ENCODE measurements at places on chromosomes 7 and 10.

- no peak for DNase-seq
- H3K27me3 ChIP-seq: no peaks in the 10 kb centered on the region
- H3K36me3 ChIP-seq: no peaks in the 10 kb centered on the region
- no peak overlapping the region for H3K27ac ChIP-seq
- no peak overlapping the region for H3K4me3 ChIP-seq
These were observed 59.3 kb upstream of the PLXDC2 start for GRCh38 chr10:19756919-19757318.

- H3K27ac ChIP-seq: peak overlapping the region; percentile 42
- peaks cover 85% of the 10 kb centered on the region for H3K36me3 ChIP-seq
- H3K4me3 ChIP-seq: no peak overlapping the region
- peaks cover 66% of the 10 kb centered on the region for H3K4me1 ChIP-seq
- DNase-seq: no peak
- no peaks in the 10 kb centered on the region for H3K27me3 ChIP-seq
These were observed 77.8 kb upstream of the FAM133B start for GRCh38 chr7:92667816-92668535.

GRCh38 chr10:112229096-112229495, 45.5 kb upstream of the GPAM start:
- peaks cover 33% of the 10 kb centered on the region for H3K27me3 ChIP-seq
- H3K36me3 ChIP-seq: no peaks in the 10 kb centered on the region
- H3K4me1 ChIP-seq: no peaks in the 10 kb centered on the region
- H3K4me3 ChIP-seq: no peak overlapping the region
- no peak for DNase-seq
- H3K27ac ChIP-seq: no peak overlapping the region

DNA sequence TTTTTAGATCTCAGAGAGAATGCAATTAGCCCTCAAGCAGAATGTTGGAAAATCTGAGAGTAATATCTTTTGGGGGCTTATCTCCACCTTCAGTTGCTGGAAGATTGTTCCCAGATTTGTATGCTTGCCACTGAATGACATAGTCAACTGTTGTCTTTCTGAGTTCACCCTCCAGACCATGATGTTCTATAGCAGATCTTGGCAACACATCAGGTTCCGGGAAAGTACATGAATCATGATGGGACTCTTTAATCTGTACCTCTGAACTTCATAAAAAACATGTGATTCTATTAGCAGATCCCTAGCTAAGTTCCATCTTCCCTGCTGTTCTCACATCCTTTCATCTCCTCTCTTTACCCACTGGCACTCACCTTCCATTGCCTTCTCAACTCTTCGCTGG, 68.9 kb downstream of the PLCE1 start:
- no peaks in the 10 kb centered on the region for H3K36me3 ChIP-seq
- H3K4me1 ChIP-seq: no peaks in the 10 kb centered on the region
- H3K27ac ChIP-seq: no peak overlapping the region

DNA sequence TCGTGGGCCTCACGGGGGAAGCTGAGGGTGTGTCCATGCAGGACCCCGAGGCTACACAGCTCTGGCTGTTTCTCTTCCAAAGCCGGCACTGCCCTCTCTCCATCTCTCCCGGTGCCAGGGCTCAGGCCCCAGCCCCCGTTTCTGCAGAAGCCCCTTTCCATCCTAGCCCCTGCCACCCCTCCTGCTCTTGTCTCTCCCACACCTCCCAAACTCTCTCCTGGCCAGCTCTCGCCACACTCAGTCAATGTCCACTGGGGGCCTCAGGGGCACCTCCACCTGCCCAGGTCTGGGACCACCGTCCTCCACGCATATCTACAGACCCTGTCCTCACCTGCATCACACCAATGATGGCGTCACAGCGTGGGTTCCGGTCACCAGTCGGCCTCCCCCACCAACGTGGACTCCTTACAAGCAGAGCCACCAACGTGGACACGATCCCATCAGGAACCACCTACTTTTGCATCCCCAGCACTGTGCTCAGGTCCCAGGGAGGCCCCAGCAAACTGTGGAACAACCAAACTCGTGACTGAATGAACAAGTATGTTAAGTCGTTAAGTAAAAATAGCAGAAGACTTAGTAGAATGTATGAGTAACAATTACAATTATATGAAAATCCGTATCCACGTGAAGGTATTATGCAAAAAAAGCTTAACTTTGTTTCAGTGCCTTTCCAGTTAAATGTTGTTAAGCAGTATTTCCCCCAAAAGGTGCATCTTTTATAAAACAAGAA, 38.4 kb downstream of the DIP2C start:
- no peak overlapping the region for H3K4me3 ChIP-seq
- H3K27me3 ChIP-seq: peaks cover 7% of the 10 kb centered on the region
- H3K36me3 ChIP-seq: no peaks in the 10 kb centered on the region
- H3K27ac ChIP-seq: no peak overlapping the region
- DNase-seq: no peak
- H3K4me1 ChIP-seq: no peaks in the 10 kb centered on the region

- no peak overlapping the region for H3K4me3 ChIP-seq
- no peak for DNase-seq
- H3K4me1 ChIP-seq: peaks cover 14% of the 10 kb centered on the region
These were observed 85.3 kb downstream of the ZNF365 start for GRCh38 chr10:62459500-62459899.

GRCh38 chr10:33227489-33227888, 107.0 kb downstream of the NRP1 start:
- H3K4me1 ChIP-seq: no peaks in the 10 kb centered on the region
- no peak overlapping the region for H3K27ac ChIP-seq
- H3K36me3 ChIP-seq: no peaks in the 10 kb centered on the region
- no peak overlapping the region for H3K4me3 ChIP-seq
- H3K27me3 ChIP-seq: peaks cover 3% of the 10 kb centered on the region
- DNase-seq: no peak

DNA sequence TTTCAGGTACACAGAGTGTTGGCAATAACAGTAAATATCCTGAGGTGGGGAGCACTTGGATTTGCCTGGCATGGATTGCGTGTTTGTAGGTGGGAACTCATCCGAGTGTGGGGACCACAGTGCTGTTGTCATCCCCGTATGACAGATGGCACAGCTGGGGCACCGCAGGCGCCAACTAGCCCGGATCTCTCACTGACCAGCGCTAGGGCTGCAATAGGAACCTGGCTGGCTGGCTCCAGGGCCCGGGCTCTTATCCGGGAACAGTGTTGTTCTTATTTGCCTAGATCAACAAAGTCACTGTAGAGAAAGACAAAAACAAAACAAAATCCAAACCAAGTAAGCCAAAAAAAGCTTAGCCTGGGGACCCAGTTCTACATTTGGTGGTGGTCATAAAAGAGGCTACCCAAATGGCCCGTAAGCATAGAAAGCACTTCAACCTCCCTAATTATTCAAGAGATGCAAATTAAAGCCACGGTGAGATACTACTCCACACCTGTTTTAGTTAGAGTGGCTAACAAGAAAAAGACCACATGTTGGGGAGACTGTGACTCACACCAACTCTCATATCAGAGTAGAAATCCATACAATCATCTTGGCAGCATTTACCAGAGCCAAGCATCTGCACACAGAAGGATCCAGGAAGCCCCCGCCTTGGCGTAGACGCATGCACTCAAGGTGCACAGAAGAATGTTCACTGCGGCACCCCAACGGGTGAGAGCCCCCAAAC, 27.2 kb upstream of the PFKFB3 start:
- no peak overlapping the region for H3K4me3 ChIP-seq
- peaks cover 58% of the 10 kb centered on the region for H3K36me3 ChIP-seq
- no peak for DNase-seq
- H3K4me1 ChIP-seq: peaks cover 68% of the 10 kb centered on the region
- peak overlapping the region; percentile 37 for H3K27ac ChIP-seq
- no peaks in the 10 kb centered on the region for H3K27me3 ChIP-seq

- no peak for DNase-seq
- peak overlapping the region; percentile 91 for H3K27ac ChIP-seq
- H3K36me3 ChIP-seq: peaks cover 63% of the 10 kb centered on the region
- H3K4me1 ChIP-seq: peaks cover 85% of the 10 kb centered on the region
- H3K27me3 ChIP-seq: no peaks in the 10 kb centered on the region
These were observed 50.6 kb downstream of the AOAH start for GRCh38 chr7:36673703-36674102.

GRCh38 chr7:95441042-95441823, 6.4 kb upstream of the PON2 start:
- no peak overlapping the region for H3K4me3 ChIP-seq
- H3K36me3 ChIP-seq: no peaks in the 10 kb centered on the region
- H3K27me3 ChIP-seq: no peaks in the 10 kb centered on the region

DNA sequence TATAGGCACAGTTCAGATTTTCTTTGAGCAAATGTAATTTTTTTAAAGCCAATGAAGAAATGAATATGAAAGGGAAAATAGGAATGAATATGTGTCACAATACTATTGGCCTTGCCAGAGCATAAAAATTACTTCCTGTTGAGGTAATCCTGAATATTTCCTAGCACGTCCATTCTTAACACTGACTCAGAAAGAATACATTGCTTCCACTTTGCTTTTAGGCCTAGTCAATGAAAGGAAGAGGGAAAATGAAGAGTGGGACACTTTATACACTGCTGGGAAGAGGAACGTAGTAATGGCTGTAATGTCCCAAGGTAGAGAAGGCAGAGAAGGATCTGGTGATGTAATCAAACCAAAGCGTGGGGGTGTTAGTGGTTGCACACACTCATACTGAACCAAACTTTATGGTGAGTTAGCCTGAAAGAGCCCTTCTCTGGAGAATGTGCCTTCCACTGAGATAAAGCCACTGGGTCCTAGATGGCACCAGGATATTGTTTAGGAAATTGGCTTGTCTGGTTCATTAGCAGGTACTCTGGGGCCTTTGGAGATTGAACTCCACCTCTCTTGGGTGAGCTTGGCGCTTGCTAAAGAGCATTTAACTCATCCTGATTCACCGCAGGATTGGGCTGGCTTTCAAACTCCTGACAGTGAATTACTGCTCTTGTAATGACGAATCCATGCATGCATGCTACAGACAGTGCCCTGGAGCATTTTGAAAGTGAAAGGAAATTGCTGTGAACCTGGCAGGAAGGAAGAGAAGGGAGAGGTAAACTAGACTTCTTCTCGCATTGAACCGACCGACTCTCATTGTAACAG, 254.9 kb downstream of the KIAA1217 start:
- peaks cover 26% of the 10 kb centered on the region for H3K27me3 ChIP-seq
- peak overlapping the region; percentile 24 for H3K4me3 ChIP-seq
- H3K4me1 ChIP-seq: peaks cover 47% of the 10 kb centered on the region
- DNase-seq: peak; percentile 37
- H3K27ac ChIP-seq: peak overlapping the region; percentile 67

DNA sequence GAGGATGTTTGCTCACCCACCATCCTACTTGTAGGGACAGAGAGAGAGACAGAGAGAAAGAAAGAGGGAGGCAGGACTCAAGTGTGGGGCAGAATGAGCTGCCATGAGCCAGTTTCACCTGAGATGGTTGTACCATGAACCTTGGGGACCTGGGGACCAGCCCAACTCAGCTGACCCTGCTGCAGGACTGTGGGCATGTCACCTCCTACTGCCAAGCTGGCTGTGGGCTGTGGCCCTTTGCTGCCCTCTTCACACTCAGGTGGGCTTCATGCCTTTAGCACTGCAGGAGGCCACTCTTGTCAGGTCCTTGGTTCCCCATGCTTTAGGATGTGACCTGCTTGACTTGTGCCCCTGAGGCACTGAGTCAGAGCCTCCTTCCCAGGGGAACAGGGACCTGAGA, 108.2 kb upstream of the PCBD1 start:
- H3K27me3 ChIP-seq: peaks cover 7% of the 10 kb centered on the region
- no peaks in the 10 kb centered on the region for H3K4me1 ChIP-seq
- no peak for DNase-seq
- H3K4me3 ChIP-seq: no peak overlapping the region
- no peaks in the 10 kb centered on the region for H3K36me3 ChIP-seq
- H3K27ac ChIP-seq: no peak overlapping the region

GRCh38 chr10:127033216-127034033, 128.2 kb downstream of the DOCK1 start:
- H3K27ac ChIP-seq: no peak overlapping the region
- no peaks in the 10 kb centered on the region for H3K27me3 ChIP-seq
- H3K4me3 ChIP-seq: no peak overlapping the region
- no peaks in the 10 kb centered on the region for H3K36me3 ChIP-seq

DNA sequence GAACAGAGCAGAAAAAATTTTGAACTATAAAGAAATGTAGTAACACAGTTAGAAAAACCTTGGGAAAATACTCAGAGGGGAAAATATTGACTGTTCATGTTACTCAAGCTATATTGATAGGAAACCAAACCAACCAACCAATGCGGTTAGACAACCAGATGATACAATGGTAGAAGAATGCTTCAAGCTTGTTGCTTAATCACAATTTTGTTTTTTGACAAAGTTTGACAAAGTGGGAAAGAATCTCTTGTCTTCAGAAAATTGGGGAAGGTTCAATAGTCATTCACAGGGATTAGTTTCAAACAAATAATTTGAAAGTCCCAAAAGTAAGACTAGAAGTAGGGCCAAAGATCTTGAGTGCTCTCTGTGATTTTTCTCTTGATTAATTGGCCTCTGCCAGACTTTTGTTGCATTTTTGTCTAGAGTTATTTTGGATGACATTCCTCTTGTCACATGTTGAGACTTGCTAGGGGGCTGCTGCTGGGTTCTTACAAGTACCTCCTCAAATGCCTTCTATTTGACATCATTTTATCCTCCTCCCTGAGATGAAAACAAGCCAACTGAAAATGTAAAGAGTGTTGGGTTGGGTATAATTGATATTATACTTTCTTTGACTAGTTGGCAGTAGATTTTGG, 233.1 kb upstream of the PHYHIPL start:
- H3K27me3 ChIP-seq: no peaks in the 10 kb centered on the region
- H3K36me3 ChIP-seq: no peaks in the 10 kb centered on the region

DNA sequence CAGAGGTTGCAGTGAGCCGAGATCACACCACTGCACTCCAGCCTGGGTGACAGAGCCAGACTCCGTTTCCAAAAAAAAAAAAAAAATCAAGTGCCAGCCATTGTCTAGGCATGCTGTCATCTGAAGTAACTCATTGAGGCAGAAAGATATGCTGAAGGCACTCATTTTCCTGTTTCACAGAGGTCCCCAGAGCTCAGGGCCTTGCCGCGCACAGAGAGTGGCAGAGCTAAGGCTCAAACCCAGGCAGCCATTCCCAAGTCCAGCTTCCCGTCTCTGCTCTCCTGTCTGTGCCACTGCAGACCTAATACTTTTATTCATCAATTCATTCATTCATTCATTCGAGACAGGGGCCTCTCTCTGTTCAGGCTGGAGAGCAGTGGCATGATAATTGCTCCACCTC, 3.5 kb downstream of the GRIFIN start:
- H3K4me1 ChIP-seq: peaks cover 5% of the 10 kb centered on the region
- DNase-seq: no peak
- H3K36me3 ChIP-seq: no peaks in the 10 kb centered on the region
- H3K4me3 ChIP-seq: no peak overlapping the region
- peaks cover 17% of the 10 kb centered on the region for H3K27me3 ChIP-seq

Measured in activated T-cell treated with anti-CD3 and anti-CD28 coated beads, Interleukin-2, amount 50 U/mL, for 24 hours (primary cell).